ENCODE measurements at places on chromosomes 2 and 18. TPM values are rescaled to one million over a fixed set of nuclear protein-coding genes. Genes with fewer than 3 reads are reported as not detected.

DNA sequence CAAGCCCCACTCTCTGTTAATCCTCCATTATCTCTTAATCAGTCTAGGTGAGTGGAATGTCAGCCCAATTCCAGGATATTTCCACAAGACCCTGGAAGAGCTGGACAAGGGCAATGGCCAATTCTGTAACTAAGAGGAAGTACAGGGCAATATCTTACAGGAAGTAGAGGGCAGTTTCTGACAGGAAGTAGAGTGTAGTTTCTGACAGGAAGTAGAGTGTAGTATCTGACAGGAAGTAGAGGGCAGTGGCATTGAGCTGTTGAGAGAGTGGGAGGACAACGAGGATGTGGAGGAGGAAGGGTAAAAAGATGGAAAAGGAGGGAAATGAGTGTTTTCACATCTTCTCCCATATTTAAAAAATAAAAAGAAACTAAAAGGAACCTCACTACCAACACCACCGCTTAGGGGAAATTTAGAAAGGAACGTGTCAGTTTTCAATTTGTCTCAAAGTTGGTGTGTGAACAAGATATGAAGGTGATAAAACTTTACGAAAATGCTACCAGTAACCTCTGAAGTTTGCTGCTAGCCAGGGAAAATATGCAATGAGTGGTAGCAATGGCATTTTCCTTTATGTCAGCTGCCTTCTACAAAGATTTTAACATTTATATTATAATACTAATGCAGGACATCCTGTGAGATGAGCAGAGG lies 430.9 kb upstream of the HNRNPA3 start:
- no peak for DNase-seq

- no peak for DNase-seq
Observed at GRCh38 chr18:77316008-77316407, 66.4 kb downstream of the GALR1 start.

- DNase-seq: no peak
Observed at GRCh38 chr2:45797451-45798230, 146.2 kb downstream of the PRKCE start.

- no peak for DNase-seq
Observed at GRCh38 chr18:43917520-43917919, 640.2 kb upstream of the SYT4 start.

DNA sequence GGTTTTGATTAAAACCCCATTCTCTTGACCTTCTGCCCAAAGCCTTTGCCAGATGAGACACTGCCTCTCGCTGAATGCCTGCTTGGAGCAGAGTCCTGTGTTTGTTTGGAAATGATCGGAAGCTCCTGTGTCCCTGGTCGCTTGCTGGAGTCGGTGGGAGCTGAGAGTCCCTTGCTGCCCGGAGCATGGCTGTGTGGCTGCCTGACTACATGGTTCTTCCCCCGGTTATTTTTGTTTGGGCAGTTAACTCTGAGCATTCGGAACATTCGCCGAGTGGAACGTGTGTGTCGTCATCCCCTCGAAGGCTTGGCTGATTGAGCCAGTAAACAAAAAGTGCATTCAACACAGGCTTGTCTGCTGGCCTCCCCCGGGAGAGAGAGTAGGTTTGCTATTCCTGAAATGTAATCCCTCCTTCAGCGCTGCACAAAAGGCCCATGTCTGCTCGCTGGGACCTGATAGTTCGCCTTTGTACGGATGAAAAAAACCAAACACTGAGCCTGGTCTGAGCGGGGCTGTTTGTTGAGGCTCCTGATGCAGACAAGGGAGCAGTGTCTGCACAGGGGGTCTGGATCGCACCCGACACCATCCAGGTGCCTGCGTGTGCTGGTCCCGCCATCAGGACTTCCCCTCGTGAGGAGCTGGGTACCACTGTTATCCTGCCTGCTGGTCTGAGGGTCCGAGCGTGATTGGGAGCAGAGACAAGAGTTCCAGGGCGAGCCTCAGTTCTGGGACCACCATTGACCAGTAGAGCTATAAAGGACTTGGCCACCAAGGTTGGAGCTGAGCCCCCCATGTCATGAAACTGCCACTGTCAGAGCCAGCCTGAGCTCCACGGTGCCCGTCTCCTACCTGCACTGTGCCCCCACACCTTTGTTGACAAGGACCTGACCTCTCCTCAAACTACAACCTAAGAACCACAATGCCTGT lies 83.8 kb downstream of the AGAP1 start:
- no peak for DNase-seq

DNA sequence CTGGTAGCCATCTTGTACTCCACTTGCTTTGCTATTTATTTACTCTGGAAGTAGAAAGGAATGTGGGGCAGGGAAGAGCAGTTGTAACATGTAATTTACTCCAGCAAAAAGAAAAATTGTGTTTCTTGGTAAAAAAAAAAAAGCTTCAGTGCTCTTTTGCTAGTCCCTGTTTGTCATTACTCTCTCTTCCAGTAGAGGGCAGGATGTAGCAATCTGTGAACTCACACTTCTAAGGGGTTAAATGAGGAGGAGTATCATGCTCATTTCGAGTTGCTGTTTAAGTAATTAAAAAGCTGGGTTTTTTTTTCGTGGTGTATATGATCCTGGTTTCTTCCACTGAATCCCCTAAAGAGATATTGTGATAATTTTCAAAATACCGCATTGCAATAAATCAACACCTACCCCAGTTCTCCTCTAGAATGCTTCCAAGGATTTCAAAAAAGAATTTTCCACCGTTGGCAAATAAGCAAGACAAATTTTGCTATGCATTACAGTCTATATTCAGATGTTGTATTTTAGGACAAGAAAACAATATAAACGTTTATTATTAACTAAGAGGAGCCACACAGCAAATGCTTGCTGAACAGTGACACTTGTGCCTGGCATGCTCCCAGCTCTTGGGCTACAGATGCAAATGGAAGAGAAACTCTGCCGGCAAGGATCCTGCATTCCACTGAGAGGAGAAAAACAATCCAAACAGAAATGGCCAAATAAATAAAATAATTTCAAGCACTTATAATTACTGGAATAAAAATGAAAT lies 261.6 kb downstream of the ASXL3 start:
- DNase-seq: no peak

DNA sequence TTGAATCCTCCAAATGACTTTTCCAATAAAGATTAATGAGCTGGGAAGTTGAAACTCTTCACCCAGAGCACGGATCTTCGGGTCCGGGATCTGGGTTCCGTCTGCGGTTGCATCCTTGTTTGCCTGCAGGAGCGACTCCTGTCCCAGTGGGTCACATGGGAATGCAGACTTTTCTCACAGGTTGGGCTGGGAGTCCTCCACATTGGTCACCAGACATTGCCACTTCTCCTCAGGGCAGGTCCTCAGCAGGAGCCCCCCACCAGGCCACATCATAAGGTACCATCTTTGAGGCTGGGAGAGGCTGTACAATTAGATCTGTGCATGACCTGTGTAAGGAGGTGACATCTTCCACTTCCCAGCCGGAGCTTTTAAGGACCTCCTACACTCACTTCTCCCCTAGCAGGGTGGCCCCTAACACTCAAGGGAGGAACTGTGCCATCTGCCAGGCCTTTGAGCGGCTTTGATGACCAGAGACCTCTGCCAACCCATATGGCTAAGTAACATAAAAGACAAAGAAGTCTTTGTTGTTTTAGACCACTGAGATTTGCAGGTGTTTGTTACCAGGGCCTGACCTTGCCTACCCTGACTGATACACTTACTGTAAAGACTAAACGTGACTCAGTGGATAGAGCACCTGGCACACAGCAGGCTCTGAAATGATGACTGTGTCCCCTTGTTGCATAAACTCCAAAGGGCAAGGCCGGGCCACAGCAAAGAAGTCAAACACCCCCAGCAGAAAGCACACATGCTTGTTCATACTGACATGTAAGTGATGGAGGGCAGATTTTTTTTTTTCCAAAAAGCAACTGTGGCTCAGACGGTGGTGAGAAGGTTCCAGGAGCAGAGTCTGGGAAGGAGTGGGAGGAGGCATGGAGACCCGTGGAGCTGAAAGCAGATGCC lies 7.9 kb upstream of the TEX51 start:
- DNase-seq: peak; percentile 2

DNA sequence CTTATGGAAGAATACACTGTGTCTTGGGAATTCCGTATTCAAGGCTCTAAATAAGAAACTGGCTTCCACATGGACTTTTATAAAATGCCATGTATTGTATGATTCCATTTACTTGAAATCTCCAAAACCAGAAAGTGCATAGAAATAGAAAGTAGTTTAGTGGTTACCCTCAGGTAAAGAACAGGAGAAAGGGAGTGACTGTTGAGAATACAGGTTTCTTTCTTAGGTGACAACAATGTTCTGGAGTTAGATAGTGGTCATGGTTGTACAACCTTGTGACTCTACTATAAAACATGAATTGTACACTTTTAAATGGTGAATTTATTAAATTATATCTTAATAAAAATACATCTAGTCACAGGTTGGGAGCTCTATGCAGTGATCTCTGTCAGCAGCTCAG lies 481.8 kb downstream of the SPAG16 start:
- no peak for DNase-seq

GRCh38 chr2:213451542-213452239 lies 167.4 kb downstream of the SPAG16 start:
- no peak for DNase-seq

DNA sequence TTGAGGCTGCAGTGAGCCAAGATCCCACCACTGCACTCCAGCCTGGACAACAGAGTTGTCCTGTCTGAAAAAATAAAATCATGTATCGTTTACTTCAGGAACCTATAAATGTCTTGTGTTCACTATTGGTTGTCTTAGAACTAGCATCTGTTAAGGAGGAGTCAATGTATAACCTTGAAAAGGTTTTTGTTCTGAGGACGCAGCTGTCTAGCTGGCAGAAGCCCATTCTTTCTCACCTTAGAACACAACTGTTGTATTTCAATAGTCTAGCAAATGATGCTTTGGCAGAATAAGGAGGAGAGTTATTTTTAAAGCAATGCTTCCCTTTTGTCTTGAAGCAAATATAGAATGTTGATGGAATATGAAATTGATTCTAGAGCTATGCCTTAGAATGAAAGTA lies 21.1 kb downstream of the EPB41L5 start:
- DNase-seq: no peak

DNA sequence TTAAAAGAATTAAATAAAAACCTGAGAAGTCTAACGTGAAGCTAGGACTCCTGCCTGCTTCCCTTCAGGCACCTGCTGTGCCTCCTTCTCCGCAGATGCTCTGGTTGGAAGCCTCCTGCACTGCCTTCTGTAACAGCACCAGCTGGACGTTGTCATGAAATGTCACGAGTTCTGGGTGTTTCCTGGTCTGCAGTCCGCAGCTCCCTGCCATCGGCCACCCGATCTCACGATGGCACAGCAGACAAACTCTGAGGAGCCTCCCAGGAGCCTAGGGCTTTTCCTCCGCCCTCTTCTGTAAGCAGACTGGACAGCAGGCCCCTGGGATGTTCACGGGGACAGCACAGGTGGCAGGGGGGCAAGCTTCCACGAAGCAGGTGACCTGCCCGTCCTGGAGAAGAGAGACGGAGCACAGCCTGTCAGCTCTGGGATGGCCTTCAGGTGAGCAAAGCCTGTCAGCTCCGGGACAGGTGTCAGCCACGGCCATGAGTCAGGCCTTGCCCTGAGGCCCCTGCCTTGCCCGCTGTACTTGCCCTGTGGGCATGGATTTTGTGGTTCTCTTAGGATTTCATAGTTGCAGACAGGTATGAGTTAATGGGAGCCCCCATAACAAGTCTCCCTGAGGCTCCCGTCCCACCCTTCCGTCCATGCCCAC lies 110.3 kb downstream of the PXDN start:
- DNase-seq: no peak

GRCh38 chr2:191025135-191025534 lies 11.2 kb upstream of the STAT1 start:
- DNase-seq: no peak

GRCh38 chr2:120344976-120345581 lies 857 bp upstream of the INHBB start:
- DNase-seq: no peak

- no peak for DNase-seq
Observed at GRCh38 chr2:222272446-222273015, 26.3 kb downstream of the PAX3 start.

DNA sequence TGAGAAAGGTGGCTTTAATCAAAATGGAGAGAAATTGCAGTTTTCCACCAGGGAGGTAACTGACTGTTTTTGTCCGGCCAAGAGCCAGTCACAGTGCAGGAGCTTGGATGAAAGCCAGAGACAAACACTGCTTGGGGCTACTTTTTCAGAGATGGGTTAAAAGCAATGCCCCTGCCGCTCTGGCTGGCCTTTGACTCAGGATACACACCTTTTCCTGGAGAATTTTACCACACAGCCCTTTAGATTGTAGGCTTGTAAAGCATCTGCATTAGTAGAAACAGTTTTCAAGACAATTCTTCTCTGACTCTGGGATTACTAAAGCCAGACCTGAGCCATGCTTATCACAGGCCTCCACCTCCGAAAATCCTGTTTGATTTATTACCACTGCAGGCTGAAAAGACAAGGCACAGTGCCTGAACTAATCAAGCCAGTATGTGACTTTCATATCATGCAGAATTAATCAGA lies 79.7 kb downstream of the CCBE1 start:
- no peak for DNase-seq

GRCh38 chr2:25374411-25374810 lies 32.7 kb upstream of the DNMT3A start:
- no peak for DNase-seq

- no peak for DNase-seq
Observed at GRCh38 chr2:189327879-189328847, 113.1 kb upstream of the WDR75 start.

DNA sequence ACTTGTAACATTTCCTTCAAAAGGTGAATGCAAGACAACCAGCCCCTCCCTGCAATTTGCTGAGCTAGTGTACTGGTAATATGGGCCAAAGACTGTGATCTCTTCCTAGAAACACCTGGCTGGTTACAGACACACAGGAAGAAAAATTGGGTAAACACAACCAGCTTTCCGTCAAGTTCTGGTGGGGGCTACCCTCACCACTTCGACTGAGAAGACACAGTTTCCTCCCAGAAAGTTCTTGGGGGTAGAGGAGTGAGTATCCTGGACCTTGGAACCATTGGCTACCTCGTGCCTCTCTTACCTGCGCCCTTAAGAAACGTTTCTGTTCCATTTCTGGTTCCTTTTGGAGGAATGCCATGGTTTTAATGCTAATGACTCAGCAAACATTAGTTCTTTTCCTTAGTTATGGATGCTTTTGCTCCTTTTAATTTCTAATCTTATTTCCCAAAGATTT lies 120.9 kb upstream of the DLX2 start:
- DNase-seq: no peak

Gene PROKR1
- total RNA-seq: 0.27 TPM

Gene SUMO1
- total RNA-seq: 58.6 TPM

Gene ALPP
- total RNA-seq: not detected

Gene ANKRD12
- total RNA-seq: 122 TPM

Gene MFSD6
- total RNA-seq: 30.3 TPM

Gene ATAD2B
- total RNA-seq: 46.9 TPM

Gene B3GNT2
- total RNA-seq: 42.4 TPM

Gene OR6B2
- not detected for total RNA-seq

Gene ZNF385B
- not detected for total RNA-seq

Gene KATNAL2
- 3.6 TPM for total RNA-seq

Gene SOX11
- not detected for total RNA-seq

Gene ACVR2A
- total RNA-seq: 35.0 TPM

Data from uterus (tissue), 4 donors.